ENCODE measurements at places on chromosomes 2 and 18.

DNA sequence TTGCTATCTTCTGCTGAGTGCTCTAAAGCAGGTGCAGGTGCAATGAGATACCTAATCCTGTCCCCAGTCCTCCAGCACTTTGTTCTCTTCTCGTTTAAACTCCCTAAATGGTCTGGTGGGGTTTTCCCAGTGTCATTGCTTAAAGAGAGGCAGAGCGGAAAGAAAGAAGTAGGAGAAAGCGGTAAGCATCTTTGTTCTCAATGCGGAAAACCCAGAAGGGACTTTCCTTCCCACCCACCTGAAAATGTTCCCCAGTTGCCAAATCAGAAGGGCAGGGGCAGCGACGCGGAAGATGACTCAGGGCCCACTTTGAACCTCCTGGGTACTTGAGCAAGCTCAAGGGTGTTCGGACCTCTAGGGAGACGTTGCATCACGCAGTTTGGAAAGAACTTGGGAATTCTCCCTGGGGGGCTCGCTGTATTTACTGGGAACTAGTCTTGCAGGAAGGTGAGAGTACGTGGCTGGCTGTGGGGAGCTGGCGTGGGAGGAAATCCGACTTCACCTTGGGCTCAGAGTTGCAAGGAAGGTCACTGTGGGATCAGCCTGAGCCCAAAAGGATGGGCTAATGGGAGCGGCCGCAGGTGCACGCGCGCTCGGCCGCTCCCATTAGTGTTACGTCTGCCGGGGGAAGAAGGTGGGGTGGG lies 589 bp upstream of the SGPP2 start:
- H3K4me3 ChIP-seq, result peak overlapping the region; percentile 46
- H3K36me3 ChIP-seq, result no peaks in the 10 kb centered on the region
- H3K27ac ChIP-seq, result no peak overlapping the region
- no peak for DNase-seq
- H3K27me3 ChIP-seq, result no peaks in the 10 kb centered on the region
- peaks cover 3% of the 10 kb centered on the region for H3K4me1 ChIP-seq

- H3K27me3 ChIP-seq, result no peaks in the 10 kb centered on the region
- DNase-seq, result no peak
- peaks cover 19% of the 10 kb centered on the region for H3K4me1 ChIP-seq
- peaks cover 5% of the 10 kb centered on the region for H3K36me3 ChIP-seq
- peak overlapping the region; percentile 81 for H3K4me3 ChIP-seq
Measured at GRCh38 chr2:241150660-241151530, 628 bp downstream of the PPP1R7 start.

DNA sequence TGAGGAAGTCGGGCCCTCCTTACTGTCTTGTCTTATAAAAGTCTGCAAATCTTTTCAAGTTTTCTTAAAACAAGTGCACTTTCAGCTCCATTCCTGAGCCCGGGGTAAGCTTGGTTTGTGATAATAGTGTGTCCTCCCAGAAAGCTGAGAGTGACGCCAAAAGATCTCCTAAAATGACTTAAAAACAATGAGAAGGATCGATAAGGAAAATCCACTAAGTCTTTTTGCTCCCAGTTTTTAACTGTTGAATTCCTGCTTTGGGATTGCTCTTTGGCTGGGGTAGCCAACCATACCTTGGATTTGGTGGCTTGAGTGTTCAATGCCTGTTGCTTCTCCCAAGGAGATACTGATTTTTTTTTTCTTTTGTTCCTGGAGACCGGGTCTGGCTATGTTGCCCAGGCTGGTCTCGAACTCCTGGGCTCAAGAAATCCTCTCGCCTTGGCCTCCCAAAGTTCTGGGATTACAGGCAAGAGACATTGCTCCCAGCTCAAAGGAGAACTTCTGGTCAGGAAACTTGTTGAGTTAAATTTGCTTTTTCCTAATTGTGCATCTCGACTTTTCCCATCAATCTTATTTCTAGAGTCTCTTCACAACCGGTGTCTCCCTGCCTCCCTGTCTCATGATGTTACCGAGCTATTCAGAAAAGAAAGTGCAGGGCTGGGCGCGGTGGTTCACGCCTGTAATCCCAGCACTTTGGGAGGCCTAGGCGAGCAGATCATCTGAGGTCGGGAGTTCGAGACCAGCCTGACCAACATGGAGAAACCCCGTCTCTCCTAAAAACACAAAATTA lies 3.0 kb downstream of the TGIF1 start:
- DNase-seq, result no peak
- H3K36me3 ChIP-seq, result peaks cover 19% of the 10 kb centered on the region
- H3K27me3 ChIP-seq, result no peaks in the 10 kb centered on the region

GRCh38 chr2:217660423-217660822 lies 342.4 kb downstream of the TNS1 start:
- no peak overlapping the region for H3K27ac ChIP-seq
- DNase-seq, result no peak

- H3K4me1 ChIP-seq, result no peaks in the 10 kb centered on the region
- no peaks in the 10 kb centered on the region for H3K27me3 ChIP-seq
- no peak overlapping the region for H3K27ac ChIP-seq
- H3K4me3 ChIP-seq, result no peak overlapping the region
- no peaks in the 10 kb centered on the region for H3K36me3 ChIP-seq
- DNase-seq, result peak; percentile 7
Measured at GRCh38 chr2:239595726-239596125, 194.9 kb upstream of the HDAC4 start.

GRCh38 chr18:50340078-50340477 lies 34.8 kb upstream of the SKA1 start:
- no peak overlapping the region for H3K4me3 ChIP-seq
- H3K27me3 ChIP-seq, result no peaks in the 10 kb centered on the region
- no peak overlapping the region for H3K27ac ChIP-seq
- no peaks in the 10 kb centered on the region for H3K4me1 ChIP-seq
- no peak for DNase-seq
- H3K36me3 ChIP-seq, result no peaks in the 10 kb centered on the region

DNA sequence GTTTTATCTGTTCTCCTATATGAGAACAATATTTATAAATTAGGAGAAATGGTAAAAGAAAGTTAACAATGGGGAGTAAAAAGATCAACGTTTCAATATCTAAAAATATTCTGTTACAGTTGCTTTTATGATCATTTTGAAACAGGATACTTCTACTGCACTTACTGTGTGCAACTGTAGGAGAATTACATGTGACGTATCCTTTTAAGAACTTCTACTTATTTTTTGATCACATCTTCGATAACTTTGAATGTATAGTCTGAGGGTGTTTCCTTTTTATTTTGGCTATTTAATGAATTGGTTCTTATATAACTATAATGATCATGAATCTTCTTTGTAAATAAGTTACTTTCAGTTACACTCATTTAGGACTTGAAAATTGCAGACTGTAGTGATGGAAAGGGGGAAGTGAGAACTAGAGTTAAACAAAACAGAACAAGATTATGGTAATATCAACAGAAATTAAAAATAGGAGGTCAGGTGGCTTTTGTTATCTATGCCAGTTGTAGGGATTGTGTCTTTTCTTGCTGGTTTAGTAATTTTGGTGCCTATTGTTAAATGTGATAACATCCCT lies 109.9 kb downstream of the MSTN start:
- H3K4me1 ChIP-seq, result no peaks in the 10 kb centered on the region
- H3K4me3 ChIP-seq, result no peak overlapping the region
- H3K27me3 ChIP-seq, result no peaks in the 10 kb centered on the region
- no peak overlapping the region for H3K27ac ChIP-seq
- DNase-seq, result no peak

DNA sequence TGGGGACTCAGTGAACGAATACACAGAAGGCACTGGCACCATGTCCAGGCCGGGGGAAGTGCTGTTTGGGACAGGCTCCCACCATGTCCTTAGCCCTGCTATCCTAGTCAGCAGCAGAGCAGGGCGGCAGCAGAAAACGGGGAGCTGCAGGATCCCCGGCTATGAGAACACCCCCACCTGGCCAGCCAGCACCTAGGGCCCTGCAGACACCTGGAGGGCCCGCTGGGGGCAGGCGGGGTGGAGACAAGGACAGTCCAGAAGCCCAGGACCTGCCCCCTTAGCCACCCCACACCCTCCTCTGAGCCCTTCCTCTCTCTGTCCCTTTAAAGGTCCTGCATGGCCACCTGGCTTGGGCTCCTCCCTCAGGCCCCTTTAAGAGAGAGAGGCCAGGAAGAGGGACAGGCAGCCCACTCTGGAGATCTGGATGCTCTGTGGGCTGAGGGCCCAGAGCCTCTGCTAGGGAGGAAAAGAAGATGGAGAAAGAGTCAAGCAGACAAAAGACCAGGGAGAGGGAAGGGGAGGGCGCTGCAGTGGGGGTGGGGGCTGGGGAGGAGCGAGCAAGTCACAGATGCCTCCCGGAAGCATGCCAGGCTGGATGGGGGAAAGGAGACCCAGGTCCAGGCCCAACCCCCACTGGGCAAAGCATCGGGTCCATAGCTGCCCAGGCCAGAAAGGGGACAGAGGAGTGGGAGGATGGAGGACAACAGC lies 48.6 kb downstream of the BIN1 start:
- H3K27me3 ChIP-seq, result no peaks in the 10 kb centered on the region
- H3K36me3 ChIP-seq, result no peaks in the 10 kb centered on the region
- DNase-seq, result no peak
- H3K4me3 ChIP-seq, result no peak overlapping the region

DNA sequence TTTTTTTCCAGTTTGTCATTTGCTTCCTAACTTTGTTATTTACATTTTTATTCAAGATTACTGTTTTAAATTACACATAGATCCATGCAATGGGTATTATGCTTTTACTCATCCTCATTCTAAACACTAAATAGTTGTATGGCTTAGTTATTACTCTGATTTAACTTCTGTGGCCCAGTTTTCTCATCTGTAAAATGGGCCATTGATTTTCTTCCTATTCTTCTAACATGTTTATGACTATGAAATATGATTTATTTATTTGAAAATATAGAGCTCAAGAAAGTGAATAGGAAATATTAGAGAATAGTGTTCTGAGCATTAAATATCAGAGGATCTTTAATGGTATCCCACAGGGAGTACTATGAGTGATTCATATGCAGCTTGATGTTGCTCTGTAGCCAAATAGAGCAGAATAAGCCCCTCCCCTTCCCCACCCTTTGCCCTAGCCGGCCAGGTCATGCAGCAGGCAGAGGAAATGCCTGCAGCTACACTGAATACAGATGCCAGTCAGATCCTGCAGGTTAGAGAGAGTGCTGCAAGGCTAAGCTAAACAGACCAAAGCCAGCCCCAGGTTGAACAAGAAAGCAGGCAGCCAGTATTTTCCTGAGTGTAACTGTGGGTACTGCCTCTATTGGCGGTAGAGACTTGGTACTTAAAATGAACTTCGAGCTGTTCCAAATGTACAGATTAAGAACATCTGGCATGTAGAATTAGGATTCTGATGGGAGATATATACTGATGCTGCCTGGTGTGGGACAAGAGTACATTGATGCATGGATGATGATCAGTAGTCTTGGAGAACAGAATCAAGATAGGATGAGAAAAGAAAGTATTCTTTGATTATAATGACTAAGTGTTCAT lies 11.7 kb upstream of the ACYP2 start:
- peaks cover 6% of the 10 kb centered on the region for H3K4me1 ChIP-seq
- no peak overlapping the region for H3K27ac ChIP-seq
- no peaks in the 10 kb centered on the region for H3K27me3 ChIP-seq
- DNase-seq, result no peak
- H3K4me3 ChIP-seq, result no peak overlapping the region

GRCh38 chr2:225293638-225294037 lies 105.9 kb upstream of the NYAP2 start:
- no peak for DNase-seq
- H3K36me3 ChIP-seq, result no peaks in the 10 kb centered on the region
- no peaks in the 10 kb centered on the region for H3K4me1 ChIP-seq
- no peaks in the 10 kb centered on the region for H3K27me3 ChIP-seq

GRCh38 chr2:177030451-177031105 lies 182.0 kb upstream of the HNRNPA3 start:
- H3K27me3 ChIP-seq, result no peaks in the 10 kb centered on the region
- H3K4me3 ChIP-seq, result no peak overlapping the region
- H3K4me1 ChIP-seq, result no peaks in the 10 kb centered on the region
- H3K27ac ChIP-seq, result no peak overlapping the region

GRCh38 chr2:239928391-239929350 lies 96.5 kb downstream of the NDUFA10 start:
- H3K27ac ChIP-seq, result no peak overlapping the region
- peak; percentile 52 for DNase-seq

GRCh38 chr2:220437938-220438337 lies 810.5 kb downstream of the SLC4A3 start:
- H3K4me3 ChIP-seq, result no peak overlapping the region
- no peaks in the 10 kb centered on the region for H3K27me3 ChIP-seq
- no peak for DNase-seq
- H3K27ac ChIP-seq, result no peak overlapping the region
- no peaks in the 10 kb centered on the region for H3K4me1 ChIP-seq

DNA sequence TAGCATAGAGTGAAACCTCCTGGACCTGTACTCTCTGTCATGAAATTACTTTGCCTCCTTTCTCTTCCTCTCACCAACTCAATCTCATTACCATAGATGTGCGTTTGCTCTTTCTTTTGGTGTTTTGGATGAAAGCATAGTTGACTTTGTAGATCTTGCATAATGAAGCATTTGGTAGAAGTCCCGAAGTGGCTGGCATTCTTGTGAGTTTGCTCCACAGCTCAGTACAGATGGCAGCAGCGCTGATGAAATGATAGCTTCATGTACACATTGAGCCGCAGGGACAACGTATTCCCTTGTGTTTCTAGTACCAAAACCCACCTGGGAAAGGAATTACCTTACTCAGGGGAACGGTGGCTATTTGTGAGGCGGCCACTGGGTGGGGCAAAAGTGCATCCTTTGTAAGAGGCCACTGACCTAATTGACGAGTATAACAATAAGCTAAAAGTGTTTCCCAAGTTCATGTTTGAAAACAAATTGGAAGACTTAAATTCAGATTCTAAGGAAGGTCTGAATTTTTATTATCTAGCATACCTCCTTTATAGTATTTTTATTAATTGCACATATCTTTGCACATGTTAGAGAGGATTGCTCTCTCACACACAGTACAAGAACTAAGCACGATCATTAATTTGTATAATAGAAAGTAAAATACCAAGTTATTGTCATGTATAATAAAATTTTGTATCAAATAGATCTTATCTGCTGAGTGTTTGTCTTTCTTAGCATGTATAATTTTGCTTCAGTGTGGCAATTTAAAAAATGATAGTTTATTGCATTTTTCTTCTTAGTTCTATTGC lies 25.4 kb upstream of the CDH7 start:
- H3K36me3 ChIP-seq, result no peaks in the 10 kb centered on the region
- H3K27ac ChIP-seq, result no peak overlapping the region
- no peak overlapping the region for H3K4me3 ChIP-seq
- no peak for DNase-seq

DNA sequence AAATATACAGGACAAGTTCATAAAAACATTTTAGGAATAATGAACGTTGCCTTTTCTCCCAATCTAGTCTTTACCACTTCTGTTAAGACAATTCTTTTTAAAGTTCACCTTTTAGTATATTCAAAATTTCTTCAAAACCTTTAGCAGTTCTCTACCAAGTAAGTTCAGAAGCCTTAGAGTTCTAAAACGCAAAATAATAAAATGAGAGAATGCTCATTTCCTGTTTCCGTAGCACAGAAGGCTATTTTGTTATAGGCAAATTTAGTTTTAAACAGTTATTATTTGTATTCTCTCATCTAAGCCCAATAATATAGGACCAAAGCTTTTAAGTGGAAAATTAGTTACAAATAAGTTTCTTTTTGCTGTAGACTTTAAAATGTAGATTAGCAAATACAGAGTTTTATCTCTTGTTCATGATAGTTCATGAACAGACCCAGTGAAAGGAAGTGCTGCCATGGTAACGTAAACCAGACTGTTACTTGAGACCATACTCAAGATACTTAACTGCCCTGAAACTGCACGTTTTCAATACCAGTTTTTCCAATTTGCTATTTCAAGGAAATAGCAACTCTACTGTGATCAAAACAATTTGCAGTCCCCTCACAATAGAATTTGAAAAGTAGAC lies 173.1 kb upstream of the STON1 start:
- H3K27ac ChIP-seq, result no peak overlapping the region
- no peaks in the 10 kb centered on the region for H3K27me3 ChIP-seq
- H3K4me1 ChIP-seq, result peaks cover 4% of the 10 kb centered on the region
- DNase-seq, result no peak
